Esophagus squamous epithelium (tissue), 5 donors: ENCODE measurements at places on chromosomes 2 and 18.

DNA sequence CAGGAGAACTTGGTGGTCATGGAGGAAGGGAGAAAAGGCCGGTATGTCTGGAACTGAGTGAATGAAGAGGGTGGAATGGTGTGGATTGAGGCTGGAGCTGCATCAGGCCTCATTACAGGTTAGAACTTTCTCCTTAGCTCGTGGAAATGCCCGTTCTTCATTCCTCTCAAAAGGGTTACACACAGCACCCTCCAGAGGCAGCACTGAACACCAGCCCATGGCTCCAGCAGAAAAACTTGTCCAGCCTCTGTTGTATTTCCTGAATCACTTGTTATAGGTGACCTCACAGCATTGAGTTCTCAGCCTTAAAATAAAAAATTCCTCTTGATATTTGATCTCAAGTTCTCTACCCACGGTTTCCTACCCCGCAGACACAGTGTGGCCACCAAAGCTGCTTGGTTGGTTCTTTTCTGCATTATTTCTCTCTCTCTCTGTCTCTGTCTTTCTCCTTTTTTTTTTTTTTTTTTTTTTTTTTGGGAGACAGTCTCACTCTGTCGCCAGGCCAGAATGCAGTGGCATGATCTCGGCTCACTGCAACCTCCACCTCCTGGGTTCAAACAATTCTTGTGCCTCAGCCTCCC lies 89.6 kb downstream of the ITGB1BP1 start:
- DNase-seq: no peak

DNA sequence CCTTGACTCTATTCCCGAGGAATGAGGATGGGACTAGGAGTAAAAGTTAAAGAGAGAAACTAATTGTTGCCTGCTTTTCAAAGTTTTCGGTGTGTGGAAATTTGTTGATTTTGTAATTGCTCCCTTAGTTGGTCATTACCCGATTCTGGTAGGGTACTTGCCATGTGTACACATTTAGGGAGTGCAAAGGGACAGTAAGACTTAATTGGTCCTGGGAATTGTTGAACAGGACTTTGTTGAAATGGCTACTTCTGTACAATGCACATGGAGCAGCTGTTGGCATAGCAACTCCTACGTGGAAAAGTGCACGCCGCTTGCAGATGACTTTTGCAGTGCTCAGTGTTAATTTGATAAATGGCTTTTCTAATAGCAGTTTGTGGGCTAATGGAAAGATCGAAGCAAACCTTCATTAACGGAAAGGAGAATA lies 22.9 kb downstream of the EPAS1 start:
- DNase-seq: no peak

DNA sequence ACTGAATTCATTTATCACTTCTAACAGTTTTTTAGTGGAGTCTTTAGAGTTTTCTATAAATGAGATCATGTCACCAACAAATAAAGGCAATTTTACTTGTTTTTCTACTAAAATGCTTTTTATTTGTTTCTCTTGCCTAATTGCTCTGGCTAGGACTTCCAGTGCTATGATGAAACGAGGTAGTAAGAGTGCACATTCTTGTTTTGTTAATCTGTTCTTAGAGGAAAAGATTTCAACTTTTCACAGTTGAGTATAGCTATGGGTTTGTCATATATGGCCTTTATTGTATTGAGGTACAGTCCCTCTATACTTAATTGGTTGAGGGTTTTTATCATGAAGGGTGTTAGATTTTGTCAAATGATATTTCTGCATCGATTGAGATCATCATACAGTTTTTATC lies 5.6 kb downstream of the IL18RAP start:
- no peak for DNase-seq

DNA sequence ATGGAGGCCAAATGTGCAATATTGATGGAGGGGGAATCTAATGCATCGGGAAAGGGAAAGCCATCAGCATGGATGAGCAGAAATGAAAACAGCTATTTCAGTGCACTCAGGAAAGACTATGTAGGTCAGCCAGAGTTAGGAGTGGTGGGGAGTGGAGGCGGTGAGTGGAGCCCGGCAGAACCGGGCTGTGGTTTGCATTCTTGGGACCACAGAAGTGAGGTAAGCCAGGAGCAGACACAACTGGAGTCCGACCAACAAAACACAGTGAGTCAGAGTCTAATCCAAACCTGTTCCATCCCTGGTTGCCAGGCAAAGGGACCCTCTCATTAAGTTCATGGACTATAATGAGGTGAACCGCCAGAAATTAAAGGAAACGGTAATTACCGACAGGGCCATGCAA lies 61.1 kb upstream of the RAB12 start:
- no peak for DNase-seq

DNA sequence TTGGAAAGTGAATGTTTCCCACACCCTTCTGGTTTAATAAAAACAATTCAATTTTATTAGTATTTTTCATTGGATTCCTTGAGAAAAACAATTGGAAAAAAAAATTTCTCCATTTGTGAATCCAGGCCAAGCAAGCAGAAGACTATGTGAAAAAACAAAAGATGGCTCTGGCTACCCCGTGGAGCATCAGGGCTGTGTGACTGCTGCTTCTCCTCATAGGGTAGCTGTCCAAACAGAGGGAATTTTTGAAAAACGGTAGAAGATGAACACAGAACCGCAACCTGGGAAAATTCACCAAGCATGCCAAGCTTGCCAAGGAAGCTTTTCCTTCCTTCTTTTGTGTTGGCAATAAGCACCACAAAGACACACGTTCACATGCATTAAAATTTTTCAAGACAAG lies 71.3 kb upstream of the ACVR2A start:
- no peak for DNase-seq

DNA sequence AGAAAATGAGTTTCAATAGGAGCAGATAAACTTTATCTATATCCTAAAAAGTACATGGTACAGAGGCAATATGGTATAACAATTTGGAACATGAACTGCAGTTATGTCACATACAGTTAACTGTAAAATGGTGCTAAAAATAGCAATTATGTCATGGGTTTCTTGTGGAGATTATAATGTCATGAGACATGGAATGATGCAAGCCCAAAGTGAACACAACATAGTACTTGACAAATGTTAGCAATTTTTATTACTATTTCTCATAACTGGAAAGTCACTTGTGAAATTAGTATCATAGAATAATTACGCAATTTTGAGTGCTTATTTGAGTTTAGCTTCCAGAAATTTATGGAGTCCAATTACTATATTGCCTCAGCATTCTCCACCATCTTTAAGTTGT lies 1263.4 kb downstream of the DSC3 start:
- no peak for DNase-seq

DNA sequence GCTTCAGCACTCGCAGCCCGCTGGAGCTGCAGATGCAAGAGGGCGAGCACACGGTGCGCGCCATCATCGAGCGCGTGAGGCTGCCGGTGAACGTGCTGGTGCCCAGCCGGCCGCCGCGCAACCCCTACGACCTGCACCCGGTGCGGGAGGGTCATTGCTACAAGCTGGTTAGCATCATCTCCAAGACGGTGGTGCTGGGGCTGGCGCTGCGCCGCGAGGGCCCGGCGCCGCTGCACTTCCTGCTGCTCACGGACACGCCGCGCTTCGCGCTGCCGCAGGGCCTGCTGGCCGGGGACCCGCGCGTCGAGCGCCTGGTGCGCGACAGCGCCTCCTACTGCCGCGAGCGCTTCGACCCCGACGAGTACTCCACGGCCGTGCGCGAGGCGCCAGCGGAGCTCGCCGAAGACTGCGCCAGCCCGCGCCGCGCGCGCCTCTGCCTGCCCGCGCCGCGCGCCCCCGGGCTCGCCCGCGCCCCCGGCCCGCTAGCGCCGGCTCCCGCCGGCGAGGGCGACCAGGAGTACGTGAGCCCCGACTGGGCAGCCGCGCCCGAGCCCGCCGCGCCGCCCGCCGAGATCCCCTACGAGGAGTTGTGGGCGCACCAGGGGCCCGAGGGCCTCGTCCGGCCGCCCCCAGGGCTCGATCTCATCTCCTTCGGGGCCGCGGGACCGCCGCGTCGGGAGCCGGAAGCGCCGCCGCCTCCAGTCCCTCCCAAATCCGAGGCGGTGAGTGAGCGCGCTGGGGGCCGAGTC lies 11.8 kb downstream of the GAREM2 start:
- no peak for DNase-seq

GRCh38 chr2:215280326-215280725 lies 31.5 kb upstream of the ATIC start:
- DNase-seq: no peak

- no peak for DNase-seq
These were observed 150.2 kb upstream of the MSH6 start for GRCh38 chr2:47632754-47633153.

- DNase-seq: no peak
These were observed 176.4 kb downstream of the ANKRD44 start for GRCh38 chr2:197134206-197134605.

- no peak for DNase-seq
These were observed 32.8 kb upstream of the CELF4 start for GRCh38 chr18:37598396-37598795.

GRCh38 chr2:138504546-138505235 lies 3.1 kb downstream of the SPOPL start:
- DNase-seq: no peak

DNA sequence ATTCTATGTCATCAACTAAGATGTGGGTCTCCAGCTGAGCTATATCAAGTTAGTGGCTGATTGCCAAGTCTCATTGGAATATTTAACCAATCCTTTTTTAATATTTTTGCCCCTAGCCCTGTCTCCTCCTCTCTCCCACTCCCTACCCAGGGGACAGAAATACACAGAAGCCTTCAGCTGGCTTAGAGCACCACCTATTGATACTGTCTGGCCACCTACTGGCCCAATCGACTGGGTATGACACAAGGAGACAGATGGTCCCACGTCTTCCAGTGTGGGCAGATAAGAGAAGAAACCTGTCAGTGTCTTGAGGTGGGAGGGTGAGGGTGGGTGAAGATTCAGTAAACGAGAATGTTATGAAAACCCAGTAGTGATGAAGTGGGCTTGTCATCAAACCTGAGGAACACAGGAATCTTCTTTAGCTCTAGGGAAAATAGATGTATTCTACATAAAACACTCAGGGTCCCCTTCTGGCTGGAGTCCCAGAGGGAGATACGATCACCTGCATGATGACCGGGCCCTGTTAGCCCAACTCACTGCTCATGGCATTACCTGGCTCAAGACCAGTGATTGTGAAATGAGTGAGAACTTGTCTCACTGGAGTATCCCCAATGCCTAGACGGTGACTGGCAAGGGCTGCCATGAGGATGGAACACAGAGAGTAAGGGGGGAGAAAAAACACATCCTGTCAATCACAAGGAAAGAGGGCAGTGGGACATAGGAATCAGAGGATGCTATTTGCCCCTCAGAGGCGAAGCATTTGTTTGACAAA lies 26.7 kb downstream of the POLR1A start:
- no peak for DNase-seq

DNA sequence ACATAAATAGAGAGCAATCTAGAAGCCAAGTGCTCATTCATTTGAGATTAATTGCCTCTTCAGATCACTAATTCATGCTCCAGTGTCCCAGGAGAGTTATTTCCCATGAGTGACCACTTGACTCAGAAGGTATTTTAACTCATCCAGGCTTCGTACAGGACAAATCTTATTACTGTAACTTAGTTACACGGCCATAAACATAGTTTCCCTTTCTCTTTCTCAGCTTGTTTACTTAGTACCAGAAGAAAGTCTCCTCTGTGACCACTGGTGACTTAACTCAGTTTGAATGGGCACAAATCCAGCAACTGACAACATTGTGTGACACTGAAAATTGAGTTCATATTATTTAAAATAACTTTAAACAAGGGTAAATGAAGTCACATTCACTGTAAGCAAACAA lies 25.3 kb downstream of the MMADHC start:
- DNase-seq: no peak

DNA sequence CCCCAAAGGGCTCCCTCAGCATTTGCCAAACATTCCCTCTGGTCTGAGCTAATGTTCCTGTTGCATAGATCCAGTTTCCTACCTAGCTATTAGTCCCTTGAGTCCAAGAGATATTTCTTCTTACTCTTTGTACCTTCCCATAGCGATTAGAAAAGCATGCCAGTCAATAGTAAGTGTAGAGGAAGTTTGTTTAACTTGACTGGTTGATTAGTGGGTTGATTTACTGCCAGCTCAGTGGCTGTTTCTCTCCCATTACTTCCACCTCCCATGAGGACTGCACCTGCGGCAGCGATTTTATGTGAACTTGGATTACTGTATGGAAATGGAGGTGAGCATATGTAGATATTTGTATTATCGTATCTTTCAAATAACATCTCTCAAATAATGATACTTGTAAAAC lies 1748.4 kb upstream of the CELF4 start:
- DNase-seq: no peak

GRCh38 chr2:30233271-30234009 lies 2.1 kb downstream of the LBH start:
- no peak for DNase-seq
